ENCODE measurements at places on chromosomes 1 and 21.
A peak's percentile ranks its signal among the peaks of the same experiment; 100 is the strongest.

- DNase-seq = no peak
These were observed at the start of gene LDLRAD1 for GRCh38 chr1:54017979-54018378. LDLRAD1 (minus strand) TSS chr1:54018186; CDS start chr1:54018112, 74 bp downstream.

DNA sequence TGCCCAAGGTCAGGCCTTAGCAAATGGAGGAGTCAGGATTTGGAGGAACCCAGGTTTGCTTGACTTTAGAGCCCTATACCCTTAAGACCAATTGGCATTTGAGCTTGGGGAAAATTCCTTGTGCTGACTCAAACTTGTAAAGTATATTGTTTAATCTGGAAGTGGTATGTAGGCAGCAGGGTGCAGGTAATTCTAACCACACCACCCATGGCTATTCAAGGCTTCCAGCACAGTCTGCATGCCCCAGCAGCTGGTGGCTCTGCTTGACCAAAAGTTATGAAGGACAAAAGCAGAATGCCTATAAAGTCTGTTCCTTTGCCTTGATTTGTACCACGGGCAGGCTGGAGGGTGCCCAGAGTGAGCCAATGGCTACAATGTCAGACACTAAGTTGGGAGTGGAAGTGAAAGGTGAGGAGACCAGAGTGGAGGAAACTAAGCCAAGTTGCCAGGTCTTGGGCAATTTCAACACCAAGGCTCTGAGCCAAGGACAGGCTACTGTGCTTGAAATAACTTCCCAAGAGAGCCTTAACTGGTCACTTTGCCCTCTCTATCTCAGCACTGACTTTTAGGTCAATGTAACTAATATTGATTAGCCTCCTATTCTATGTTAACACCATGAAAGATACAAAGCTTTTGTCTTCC is 4.7 kb upstream of the G0S2 start:
- DNase-seq = no peak

GRCh38 chr1:152743371-152744145 is 14.3 kb upstream of the KPRP start:
- DNase-seq = no peak

GRCh38 chr1:111769517-111770146 is 13.9 kb downstream of the DDX20 start:
- peak; percentile 61 for DNase-seq

DNA sequence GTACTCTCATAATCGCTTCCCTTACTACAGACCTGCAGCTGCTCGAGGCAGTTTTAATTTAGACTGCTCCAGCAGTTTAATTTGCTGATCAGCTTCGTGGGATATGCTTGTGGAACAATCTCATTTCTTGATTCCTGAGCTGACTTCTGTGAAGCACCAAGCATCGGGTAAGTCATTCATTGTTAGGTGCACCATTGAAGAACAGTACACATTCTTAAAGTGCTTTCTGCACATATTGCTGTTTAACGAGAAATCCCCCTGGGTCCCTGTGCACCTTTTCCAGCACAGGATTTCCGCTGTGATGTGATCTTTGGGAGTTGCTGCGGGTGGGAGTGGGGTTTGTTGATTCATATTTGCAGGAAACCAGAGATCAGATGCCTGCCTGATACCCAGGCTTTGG is 9.1 kb downstream of the GALNT2 start:
- DNase-seq = no peak

- no peak for DNase-seq
These were observed 563.5 kb downstream of the PTPRC start for GRCh38 chr1:199202331-199202730.

DNA sequence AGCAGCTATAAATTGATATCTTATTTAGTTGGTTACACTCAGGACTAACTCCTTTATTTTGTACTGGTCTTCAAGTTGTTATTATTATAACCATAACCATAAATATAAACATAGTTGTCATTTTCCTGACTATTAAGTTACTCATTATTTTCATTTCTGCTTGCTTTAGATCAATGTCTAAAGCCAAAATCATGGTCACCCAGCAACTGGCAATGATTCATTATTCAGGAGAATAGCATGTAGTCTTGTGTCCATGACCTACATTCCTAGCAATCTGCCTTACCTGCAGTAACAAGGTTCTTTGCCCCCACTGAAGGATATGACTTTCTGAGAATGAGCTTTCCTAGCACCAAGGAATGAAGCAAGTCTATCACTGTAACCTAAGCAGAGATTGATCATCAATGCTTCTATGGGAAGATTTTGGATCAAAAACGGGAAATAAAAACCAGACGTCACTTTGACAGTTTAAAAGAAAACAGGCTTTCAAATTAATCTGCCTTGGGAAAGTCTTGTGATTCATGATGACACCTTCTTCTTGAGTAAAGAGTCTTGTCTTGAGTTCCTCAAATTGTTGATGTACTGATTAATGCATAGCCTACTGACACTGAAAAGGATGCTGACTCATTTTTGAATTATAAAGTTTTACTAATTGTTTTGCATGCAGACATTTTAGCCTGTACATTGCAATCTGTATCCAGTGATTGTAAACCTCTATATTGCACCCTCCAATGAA is 203.3 kb upstream of the IVNS1ABP start:
- peak; percentile 31 for DNase-seq

- DNase-seq = no peak
These were observed 95.0 kb upstream of the COL6A1 start for GRCh38 chr21:45886610-45887026.

DNA sequence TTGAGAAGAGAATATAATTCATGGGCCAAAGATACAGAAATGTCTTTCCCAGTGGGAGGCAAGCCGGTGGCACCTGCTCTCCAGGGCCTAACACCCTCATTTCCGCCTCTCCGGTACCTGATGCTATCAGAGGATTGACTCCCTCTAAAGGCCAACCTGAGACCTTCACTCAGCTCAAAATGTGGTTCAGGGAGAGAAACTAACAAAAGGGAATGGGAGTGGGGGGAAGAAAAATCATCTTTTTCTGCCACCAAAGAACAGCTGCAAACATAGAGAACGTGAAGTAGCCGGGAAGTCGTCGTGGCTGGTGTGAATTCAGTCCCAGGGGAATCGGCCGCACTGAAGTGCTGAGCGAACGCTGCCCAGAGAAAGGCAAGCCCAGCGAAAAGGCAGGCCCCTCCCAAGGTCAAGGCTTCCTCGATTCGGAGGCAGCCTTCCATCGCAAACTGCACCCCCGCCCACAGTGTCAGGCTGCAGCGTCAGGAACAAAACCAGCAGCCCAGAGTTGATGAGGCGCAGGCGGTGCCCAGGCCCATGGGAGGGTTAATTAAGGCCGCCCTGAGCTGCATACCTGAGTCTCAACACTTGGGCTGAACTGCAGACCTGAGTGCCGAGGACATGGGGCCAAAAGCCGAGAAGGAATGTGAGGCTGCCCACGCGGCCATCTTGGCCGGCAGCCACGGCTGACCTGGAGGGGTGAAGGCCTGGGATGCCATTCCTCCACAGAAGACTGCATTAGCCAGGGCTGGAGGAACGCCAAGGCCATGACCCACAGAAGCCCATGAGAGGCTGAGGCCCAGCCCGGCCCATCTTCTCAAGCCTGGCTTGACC is 160.2 kb downstream of the PSMG1 start:
- no peak for DNase-seq

- DNase-seq = no peak
These were observed 16.0 kb upstream of the FRRS1 start for GRCh38 chr1:99782397-99782796.

DNA sequence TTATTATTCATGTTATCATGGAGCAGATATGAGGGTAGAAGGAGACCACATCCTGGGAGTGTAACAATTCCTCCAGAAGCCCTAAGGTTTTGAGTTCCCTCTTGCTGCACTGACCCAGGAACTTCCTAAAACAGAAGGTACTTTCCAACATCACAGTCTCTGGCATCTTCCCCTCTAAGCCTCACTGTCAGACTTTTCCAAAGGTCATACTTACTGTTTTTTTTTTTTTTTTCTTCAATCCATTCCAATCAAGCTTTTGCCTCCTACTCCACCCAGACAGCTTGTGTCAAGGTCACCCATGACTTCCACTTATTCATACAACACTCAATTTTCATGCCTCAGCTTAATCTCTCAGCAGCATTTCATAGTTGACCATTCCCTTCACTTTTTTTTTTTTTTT is 18.4 kb upstream of the UQCRHL start:
- no peak for DNase-seq

GRCh38 chr1:179786815-179787685 is 44.0 kb downstream of the FAM163A start:
- no peak for DNase-seq

GRCh38 chr1:43518935-43519686 is 11.6 kb upstream of the PTPRF start:
- DNase-seq = no peak

- DNase-seq = no peak
These were observed 35.9 kb downstream of the KCNC4 start for GRCh38 chr1:110245876-110246620.

DNA sequence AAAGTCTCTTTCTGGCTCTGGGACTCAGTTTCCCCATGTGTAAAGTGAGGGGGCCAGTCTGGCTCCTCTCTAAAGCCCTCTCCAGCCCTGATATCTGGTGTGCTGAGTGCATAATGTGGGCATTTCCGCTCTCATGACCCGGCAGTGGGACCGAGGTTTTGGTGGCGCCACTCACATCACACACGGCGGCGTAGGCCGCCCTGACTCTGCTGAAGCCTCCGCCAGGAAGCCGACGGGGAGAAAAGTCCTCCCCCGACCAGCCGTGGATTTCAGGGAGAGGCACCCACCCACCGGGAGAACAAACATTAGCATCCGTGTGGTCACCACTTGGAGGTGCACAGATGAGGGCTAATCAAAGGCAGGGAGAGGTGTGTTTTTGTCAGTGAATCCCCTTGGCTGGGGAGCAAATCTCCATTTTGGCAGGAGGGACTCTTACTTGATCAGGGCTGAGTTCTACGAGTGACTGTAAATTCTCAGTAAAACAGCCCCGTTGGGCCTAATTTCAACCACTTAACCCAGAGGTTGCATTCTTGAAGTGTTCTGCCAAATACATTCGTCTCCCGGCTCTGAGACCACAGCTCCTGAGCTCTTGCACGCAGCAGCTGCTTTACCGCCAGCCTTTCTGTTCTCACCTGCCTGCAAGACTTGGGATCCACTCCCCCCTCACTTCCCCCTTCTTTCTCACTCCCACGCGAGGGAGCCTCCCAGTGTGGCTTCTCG is 118.2 kb downstream of the FOXD2 start:
- no peak for DNase-seq

- DNase-seq = no peak
These were observed 186.3 kb upstream of the USP25 start for GRCh38 chr21:15543473-15543872.

- DNase-seq = no peak
These were observed 814 bp downstream of the A3GALT2 start for GRCh38 chr1:33319949-33320618.

DNA sequence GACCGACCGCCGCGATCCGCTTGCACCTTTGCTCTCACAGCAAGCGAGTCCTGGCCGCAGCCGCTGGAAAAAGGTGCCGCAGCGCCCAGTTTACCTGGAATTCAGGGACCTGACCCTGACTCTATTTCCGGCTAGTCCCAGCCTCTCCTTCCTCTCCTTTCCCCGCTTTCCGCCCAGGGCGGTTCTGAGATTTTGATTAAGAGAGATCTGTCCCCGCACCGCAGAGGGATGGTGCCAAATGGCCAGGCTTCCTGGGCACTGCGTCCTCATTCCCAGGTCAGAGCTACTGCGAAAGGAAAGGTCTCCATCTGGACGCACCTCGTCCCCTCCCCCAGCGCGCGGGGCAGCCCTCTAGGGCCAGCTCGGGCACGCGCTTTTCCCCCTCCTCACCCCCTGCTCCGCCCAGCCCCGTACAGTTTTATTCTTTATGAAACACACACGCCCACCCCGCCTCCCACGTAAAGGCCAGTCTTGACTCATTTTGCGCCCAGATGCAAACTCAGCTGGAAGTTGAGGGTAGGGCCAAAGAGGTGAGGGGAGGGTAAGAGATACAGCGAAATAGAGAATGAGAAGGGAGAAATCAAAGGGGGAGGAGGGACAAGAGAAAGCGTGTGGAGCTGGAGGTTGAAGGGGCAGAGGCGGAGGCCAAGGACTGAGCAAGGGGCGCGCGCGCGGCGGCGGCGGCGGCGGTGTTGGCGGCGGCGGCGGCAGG is 411.8 kb upstream of the ESRRG start:
- DNase-seq = peak; percentile 2

Measured in activated CD4-positive, alpha-beta T cell treated with anti-CD3 and anti-CD28 coated beads, Interleukin-10, Interleukin-2, amounts not matched to agents 100 ng/mL and 50 ng/mL, durations not matched to agents 16 hours and 8 hours (primary cell).